ENCODE measurements at places on chromosomes 3 and 15.

DNA sequence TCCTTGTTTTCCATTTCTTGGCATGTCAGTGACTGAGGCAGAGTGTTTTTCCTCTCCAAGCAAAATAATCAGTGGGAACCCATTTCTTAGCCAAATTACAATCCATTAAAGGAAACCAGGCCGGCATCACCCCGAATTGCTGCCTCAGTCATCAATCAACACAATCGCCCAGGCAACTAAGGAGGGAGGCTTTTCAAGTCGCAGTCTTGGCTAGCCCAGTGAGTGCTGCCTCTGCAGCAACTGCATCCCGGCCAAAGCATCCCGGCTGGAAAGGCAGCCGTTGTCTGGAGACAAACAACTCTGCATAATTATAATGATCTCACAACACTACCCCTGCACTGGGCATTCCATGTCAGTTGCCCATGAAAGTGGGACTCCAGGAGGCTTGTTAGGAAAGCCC is 213.5 kb upstream of the PRICKLE2 start:
- DNase-seq: no peak

GRCh38 chr15:41975669-41976068 is 3.3 kb upstream of the EHD4 start:
- DNase-seq: no peak

GRCh38 chr3:183911087-183911486 is 26.4 kb upstream of the PARL start:
- DNase-seq: no peak

DNA sequence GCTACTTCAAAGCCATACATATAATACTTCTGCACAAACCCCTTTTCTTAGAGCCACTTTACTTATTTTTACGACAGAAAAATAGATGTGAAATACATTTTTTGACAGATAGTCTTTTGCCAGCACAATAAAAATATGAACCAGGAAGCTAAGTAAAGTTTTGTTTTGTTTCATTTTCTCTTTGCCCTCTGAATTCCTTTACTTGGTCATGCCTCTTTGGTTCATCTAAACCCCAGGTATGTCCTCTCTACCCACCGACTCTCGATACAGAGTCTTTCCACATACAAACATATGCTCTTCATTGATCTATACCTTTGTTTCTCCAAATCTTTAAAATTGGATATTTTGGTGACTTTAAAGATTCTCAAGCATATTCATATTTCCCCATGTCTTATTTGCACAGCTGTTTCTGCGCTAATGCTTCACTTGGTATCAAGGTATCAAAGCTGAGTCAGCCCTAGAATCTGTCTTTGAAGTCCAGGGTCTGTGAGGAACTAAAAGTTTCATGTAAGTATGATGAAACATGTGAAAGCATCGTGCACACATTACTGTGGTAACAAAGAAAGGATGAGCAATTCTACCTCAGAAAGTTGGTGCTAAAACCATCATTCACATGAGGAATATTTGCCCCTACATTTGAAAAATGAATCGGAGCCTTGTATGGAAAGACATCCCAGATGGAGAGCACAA is 845.4 kb downstream of the NAALADL2 start:
- DNase-seq: no peak

- no peak for DNase-seq
Measured at GRCh38 chr3:109356442-109357155, 19.3 kb upstream of the DPPA4 start.

DNA sequence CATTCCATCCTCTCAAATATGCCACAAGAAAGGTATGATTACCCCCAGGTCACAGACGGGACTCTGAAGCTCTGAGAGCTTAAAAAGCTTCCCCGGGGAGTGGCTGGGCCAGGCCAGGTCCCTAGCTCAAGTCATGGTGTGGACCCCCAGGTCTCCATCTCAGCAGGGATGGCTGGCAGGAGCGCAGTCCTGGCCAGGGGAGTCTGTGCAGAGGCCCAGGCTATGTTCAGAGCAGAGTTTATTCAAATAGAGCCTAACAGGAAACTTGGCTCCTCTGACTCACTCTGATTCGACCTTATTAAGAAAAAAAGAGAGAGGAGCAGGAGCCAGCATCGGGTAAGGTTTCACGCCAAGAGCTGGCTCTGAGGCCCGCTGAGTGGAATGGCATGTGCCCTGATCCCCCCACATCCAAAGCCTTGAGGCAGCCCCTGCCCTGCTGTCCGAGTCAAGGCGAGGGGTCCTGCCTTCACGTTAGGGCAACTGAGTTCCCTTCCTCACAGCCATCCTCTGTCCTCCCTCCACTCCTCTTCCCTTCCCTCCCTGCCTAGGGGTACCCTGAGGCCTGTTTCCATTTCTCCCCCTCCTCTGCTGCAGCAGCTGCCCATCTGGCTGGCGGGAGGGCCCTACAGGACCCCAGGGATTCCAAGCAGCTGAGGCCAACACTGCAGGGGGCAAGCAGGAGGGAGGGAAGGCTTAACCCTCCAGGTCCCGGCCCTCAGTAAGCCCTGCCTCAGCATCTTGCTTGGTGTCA is 1.9 kb upstream of the LOXL1 start:
- peak; percentile 91 for DNase-seq

DNA sequence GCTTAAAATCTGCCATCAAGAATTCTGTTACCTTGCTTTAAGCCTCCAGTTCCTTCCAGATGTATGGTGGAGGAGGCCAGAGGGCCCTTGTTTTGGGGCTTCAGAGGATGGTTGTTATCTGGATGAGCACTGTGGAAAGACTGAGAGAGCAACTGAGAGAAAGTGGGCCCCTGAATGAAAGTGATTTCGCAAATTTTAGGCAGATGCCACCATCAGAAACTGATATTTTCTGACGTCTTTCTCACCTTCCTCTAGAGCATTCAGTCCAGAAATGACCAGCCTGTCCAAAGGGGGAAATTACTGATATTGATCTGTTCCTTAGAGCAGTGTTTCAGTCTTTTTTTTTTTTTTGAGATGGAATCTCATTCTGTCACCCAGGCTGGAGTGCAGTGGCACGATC is 13.4 kb downstream of the B3GNT5 start:
- no peak for DNase-seq

Measured in fibroblast of mammary gland (primary cell).